ENCODE measurements at places on chromosomes 16 and 17. TPM values are rescaled to one million over a fixed set of nuclear protein-coding genes. Genes with fewer than 3 reads are reported as not detected.

DNA sequence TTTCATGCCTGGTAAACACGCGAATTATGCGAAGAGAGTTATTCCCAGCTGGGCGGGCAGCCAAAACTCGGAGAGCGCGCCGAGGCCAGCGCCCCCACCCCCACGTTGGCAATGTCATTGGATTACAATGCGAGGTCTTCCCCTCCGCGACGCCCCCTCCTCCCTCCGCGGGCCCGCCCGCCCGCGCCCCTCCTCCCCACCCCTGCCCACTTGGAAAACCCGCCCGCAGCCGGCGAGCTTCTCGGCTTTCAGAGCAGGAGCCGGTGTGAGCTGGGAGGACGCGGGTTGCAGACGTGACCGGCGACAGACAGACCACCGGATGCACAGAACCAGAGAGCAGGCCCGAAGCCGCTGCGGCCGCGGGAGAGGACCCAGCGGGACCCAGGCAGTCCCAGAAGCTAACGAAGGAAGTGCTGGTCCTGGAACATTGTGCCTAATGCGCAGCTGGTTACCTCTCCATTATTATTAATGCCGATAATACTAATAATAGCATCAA is 4.0 kb downstream of the NOG start:
- no peak for DNase-seq

DNA sequence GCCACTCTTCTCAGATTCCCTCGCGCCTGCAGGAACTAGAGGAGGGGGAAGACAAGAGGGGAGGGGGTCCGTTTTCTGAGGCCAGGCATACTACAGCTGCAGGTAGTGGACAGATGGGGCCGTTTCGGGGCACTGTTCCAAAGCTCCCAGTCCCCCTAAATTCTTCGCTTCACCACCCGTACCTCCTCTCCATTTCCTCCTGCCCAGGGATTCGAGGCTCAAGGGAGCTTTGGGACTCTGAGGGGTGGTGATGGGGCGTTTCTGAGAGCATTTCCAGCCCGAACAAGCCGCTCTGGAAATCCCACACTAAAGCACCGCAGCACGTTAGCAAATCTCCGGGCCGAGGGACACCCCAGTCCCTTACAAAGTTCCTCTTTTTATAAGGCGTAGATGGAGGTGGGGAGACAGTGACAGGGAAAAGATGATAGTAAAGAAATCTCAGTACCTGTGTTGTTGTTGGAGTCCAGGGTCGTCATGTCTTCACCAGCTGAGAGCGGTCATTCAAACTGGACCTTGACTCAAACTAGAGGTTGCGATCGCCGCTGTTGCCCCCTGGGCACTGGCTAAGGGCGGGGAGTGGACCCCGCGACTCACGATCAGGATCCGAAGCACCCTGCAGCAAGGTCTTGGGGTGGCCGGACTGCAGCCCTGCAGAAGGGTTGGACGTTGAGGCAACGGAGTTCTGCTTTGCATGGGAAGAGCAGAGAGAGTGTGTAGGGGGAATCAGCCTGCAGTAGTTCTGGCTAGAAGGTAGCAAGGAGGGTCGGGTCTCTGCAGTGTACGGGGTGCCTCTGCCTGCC is 570 bp downstream of the NR1D1 start:
- DNase-seq = peak; percentile 48

GRCh38 chr17:81843713-81844326 is 9.0 kb upstream of the PPP1R27 start:
- DNase-seq = no peak

Gene FBXO39
- polyA plus RNA-seq = 0.88 TPM

- DNase-seq = no peak
These were observed 64.9 kb upstream of the LGALS9 start for GRCh38 chr17:27565874-27566670.

- DNase-seq = no peak
These were observed 52.3 kb downstream of the TOX3 start for GRCh38 chr16:52494621-52495020.

- no peak for DNase-seq
These were observed 2.7 kb upstream of the C16orf74 start for GRCh38 chr16:85753559-85753958.
